ENCODE measurements at places on chromosomes 11 and 22.
A peak's percentile ranks its signal among the peaks of the same experiment; 100 is the strongest.

GRCh38 chr11:113313601-113314000 lies 782 bp upstream of the TTC12 start:
- DNase-seq: no peak

DNA sequence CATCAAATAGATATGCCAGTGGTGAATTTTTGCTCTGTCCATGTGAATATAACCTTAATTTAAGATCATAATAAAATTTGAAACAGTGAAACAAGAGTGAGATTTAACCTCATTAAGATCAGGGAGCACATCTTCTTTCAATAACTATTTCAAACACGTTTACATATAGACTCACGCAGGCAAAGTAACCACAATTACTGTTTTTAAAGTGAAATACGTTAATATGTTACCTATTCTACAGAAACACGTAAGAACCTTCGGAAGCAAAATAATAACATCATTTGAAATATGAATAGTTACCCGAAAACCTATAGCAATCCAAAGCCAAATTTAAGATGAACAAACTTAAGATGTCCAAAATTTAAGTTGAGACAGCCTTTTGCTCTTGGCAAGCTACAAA lies 136.2 kb upstream of the ZC3H12C start:
- no peak for DNase-seq

DNA sequence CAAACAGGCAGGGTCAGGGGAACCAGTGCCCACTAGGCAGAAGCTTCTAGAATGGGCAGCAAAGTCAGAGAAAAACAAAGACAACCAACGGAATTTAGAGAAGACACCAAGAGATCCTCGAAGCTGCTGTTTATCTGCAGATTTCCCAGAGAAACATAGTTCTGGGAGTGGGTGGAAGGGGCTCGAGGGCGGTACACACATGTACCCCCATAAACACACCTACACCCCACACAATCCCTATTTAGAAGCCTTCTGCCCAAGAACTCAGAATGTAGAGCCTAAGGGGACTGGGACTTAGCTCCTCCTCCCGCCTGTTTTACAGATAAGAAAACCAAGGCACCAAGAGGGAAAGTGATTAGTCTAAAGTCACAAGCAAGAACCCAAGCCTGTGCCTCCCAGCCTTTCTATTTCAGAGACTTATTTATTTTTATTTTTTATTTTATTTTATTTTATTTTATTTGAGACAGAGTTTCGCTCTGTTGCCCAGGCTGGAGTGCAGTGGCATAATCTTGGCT lies 6.4 kb downstream of the NPTXR start:
- DNase-seq: no peak

- no peak for DNase-seq
These were observed 36.1 kb upstream of the SLC5A12 start for GRCh38 chr11:26757995-26758394.

GRCh38 chr11:95337175-95337957 lies 106.4 kb upstream of the SESN3 start:
- DNase-seq: peak; percentile 24

- DNase-seq: no peak
These were observed 270.8 kb downstream of the SBF2 start for GRCh38 chr11:10023212-10023611.

GRCh38 chr11:71238285-71238875 lies 14.0 kb downstream of the SHANK2 start:
- DNase-seq: no peak

DNA sequence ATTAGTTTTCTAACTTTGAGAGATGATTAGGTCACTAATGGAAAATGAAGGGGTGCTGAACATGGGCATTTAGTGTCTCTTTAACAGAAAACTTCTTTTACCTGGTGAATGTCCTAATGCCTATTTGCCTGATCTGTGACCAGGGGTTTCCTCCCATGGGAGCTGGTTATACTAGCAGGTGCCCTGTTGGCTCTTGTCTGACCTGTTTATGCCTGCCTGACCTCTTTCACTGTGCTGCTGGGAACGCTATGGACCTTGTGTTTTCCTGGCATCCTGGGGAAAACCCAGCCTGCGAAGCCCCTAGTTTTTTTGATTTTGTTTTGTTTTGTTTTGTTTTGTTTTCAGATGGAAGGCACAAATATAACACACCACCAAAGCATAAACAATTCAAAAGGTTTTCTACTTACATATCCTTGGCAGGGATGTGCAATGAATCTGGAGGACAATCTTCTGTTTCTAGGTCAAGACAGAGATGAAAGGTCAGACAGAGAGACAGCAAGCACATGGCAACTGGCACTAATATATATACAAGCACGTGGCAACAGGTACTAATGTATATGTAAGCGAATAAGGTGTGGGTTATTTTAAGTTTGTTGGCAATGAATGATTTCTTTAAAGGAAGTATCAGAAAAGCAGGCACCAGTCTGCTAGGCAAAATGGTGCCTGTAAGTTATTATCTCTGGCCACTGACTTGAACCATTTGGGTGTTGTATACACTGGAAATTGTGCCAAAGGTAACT lies 390.2 kb downstream of the LUZP2 start:
- DNase-seq: no peak

DNA sequence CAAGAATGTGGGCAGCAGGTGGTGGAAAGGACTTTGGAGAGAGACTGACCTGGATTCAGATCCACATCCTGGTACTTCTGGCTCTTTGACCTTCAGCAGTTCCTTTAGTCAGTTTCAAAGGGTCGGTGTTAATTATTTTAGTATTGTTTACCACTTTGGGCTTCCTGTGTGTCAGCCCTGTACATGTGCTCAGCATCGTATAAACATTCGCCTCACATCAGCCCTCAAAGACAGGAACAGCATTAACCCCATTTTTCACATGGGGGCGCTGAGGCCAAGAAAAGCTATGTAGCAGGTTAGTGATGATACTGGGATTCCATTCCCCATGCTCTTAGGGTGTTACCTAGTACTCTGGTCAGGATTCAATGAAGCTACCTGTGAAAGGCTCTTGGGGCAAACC lies 72.1 kb upstream of the YWHAH start:
- peak; percentile 3 for DNase-seq

DNA sequence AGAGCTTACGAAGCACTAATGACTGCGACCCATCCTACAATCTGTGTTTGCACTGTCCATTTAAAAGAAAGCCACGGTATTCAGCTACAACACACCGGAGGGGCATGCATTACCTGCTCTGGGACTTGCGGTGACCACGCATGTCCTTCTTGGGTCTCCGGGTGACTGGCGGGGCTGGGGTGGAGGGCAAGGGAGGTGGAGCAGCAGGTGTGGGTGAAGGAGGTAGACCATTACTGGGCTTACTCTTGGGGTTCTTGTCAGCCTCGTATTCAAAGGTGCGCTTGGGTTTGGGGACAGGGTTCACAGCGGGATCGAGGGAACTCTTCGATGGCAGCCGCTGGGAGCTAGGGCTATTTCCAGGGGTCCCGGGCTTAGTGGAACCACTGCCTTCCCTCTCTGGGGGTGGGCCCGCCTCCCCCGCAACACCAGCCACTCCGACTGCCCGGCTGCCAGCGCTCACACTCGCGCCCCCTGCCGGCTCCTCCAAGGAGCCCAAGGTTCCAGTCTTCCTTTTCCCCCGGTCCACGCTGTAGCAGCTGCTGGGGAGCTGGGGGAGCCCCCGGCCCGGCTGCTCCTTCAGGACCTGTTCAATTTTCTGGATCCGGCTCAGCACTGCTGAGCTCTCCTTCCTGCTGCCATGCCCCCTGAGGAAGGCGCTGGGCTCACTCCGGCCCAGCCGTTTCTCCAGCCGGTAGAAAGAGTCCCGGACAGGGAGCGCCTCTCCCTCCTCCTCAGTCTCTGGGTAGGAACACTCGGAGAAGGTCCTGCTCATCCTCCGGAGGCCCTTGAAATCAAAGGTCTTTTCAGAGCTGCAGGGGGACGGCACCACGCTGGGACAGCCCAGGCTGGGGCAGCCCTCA lies 47.5 kb downstream of the RPL27A start:
- no peak for DNase-seq

DNA sequence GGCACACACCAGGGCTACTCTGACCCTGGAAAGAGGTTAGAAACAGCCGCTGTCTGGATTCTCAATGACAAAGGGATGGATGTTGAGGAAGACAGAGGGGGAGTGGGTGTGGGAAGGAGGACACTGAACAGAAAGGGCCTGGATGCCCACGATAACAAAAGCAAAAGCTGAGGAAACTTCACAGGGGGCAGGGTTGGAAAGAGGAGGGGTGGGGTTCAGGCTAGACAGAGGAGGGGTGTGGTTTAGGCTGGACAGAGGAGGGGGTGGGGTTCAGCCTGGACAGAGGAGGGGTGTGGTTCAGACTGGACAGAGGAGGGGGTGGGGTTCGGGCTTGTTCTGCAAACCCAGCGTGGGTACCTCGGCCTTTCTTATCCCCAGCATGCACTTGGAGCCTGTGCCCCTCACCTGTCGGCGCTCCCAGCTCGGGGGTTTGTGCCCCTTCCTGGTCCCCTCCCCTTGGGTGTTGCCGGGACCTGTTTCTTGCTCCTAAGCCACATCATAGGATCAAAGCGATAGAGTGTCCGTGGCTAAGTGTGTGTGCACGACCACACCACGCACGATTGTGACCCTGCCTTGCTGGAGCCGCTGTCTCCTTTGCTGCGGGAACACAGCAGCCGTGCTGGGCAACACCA lies 75.6 kb downstream of the BRD1 start:
- DNase-seq: no peak

- DNase-seq: no peak
These were observed 9.4 kb downstream of the FHIP1B start for GRCh38 chr11:6225024-6225423.

GRCh38 chr11:21489416-21490115 lies 703.3 kb upstream of the ANO5 start:
- DNase-seq: no peak

DNA sequence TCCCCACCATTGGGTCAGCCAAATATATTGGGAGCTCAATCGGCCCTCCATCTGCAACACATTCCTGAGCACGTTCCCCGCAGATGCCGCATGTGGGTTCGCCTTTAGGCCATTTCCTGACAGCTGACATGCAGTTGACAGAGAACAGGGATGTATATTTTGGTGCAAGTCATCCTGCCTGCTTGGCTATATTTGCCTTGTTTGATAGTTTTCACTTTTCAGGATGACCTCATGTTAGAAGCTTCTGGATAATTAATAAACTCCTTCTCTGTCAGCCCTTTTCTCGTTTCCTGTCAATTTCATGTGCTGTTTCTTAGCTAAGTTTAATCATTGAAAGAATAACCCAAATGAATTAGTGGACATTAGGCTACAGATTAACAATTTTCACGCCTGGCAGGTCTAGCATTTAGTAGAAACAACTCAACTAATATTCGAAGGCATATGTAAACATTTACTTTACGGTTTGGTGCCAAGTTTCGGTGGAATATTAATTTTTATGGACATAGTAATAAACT lies 105.8 kb upstream of the SLC5A12 start:
- no peak for DNase-seq

DNA sequence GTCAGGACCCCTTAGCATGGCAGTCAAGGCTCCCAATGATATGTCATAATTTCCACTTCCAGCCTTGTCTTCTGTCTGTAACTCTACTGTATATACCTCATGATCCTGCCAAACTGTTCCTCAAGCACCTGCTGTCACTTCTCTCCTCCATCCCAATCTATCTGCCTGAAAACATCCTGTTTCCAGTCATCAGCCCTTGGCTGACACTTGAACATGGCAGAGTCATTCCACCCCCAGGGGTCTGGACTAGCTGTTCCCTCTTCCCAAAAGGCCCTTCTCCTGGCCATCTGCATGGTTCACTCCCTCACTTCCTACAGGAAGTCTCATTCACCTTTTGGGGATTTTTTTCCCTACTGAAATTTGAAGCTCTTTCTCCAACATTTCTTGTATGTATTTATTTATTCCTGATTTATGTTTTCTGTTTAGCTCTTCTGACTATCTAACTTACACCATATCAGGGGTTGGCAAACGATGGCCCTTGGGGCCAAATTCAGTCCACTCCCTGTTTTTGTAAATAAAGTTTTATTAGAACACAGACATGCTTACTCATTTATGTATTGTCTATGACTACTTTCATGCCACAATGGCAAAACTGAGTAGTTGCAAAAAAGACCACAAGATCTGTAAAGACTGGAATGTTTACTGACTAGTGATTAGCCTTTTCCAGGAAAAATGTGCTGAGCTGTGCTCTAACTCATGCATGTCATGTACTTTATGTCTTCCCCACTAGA lies 278.4 kb downstream of the KIRREL3 start:
- no peak for DNase-seq

- no peak for DNase-seq
These were observed 27.6 kb upstream of the EXPH5 start for GRCh38 chr11:108620958-108621772.

DNA sequence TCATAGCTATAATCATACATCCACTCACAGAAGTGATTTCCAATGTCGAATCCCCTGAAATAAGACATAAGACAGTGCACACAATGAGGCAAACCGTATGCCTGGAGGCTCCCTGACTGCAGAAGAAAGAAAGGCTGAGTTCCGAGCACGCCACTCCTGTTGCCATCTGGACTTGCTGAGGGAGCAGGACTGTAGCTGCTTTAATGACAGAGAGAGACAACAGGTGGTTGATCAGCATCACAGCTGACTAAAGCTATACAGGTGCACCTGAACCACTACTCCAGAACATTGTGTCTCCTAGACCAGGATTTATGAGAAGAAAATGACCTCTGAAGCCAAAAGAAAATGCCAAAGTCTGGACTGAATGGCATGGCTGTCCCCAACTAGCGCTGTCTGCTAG lies 27.0 kb downstream of the TCIRG1 start:
- DNase-seq: no peak

- DNase-seq: no peak
These were observed 201.3 kb upstream of the NTM start for GRCh38 chr11:131168839-131169713.

GRCh38 chr11:7892059-7892699 lies 38.9 kb downstream of the OR10A6 start:
- DNase-seq: no peak

GRCh38 chr11:96390488-96390792 lies 627 bp downstream of the JRKL start:
- no peak for DNase-seq

DNA sequence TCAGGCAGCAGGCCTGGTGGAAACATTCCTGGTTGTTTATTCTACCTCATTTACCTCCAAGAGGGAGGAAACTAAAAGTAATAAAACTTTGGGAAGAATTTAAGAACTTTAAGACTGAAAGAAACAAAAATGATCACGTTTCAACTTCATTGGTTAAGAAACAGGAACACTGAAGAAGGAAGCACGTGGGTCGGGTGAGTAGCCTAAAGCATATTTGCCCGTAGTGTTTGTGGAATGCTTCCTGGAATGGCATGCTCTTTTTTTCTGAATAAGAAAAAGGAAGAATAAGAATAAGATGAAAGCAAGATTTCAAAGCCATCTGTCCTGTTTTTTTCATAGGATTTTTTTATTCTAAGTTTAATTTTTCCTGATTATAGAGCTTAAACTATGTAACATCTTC lies 83.1 kb downstream of the WNT11 start:
- no peak for DNase-seq

- DNase-seq: no peak
These were observed 16.7 kb upstream of the NAP1L4 start for GRCh38 chr11:3008746-3009336.

GRCh38 chr22:42811459-42811858 lies 45.6 kb downstream of the ARFGAP3 start:
- no peak for DNase-seq

Data from central memory CD4-positive, alpha-beta T cell (primary cell).